Mucosa of descending colon (tissue), 3 donors: ENCODE measurements at places on chromosomes 2 and 18.

GRCh38 chr2:24509425-24509824 is 18.4 kb downstream of the NCOA1 start:
- no peak for DNase-seq

DNA sequence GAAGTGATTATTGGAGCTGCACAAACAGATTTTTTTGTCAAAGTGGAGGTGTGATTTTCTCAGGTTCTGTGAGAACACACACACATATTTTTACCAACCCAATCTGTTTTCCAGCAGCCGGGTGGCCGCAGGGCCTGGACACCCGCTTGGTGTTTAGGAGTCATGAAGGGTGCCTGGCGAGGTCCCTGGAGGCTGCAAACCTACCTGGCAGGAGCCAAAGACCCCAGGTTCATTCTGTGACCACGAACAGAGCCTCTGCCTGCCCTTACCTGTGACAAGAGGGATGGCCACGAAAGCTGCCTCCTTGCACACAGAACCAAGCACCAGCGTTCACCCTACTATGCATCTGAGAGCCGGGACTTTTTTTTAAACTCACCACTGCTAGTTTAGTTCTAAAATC is 64.3 kb upstream of the ID2 start:
- no peak for DNase-seq

GRCh38 chr2:9439536-9439935 is 16.1 kb downstream of the CPSF3 start:
- DNase-seq: no peak

DNA sequence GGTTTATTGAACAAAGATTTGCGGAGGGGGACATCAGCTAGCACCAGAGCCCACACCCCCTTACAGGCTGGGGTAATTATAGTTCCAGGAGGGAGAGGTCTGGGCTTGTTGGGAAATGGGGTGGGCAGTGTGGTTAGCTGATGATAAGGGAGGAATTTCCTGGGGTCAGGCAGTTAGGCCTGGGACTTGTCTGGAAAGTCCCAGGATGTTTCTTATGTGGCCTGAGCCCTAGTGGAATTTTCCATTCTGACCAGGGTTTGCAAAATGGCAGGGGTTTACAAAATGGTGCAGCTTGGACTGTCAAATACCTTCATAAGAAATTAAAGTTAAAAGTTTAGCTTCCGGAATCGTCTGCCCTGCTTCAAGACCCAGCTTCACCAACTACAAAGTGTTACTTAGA is 199.1 kb downstream of the FBXO15 start:
- DNase-seq: no peak

DNA sequence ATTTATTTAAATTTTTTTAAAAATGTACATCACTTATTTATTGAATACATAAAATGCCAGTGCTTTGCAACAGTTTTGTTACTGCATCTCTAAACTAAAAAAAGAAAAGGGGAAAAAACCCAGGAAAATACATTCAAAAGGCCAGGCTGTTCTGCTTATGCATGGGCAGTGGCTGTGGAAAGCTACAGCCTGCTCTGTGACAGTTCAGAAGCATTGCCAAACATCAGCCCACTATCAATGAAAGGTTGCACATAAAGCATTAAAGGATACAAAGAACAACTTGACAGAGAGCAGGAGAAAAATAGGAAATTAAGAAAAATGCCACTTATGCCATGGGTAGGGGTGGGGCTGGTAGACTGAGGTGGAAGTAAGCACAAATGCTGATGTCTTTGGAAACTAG is 128.2 kb downstream of the FIGN start:
- DNase-seq: no peak

DNA sequence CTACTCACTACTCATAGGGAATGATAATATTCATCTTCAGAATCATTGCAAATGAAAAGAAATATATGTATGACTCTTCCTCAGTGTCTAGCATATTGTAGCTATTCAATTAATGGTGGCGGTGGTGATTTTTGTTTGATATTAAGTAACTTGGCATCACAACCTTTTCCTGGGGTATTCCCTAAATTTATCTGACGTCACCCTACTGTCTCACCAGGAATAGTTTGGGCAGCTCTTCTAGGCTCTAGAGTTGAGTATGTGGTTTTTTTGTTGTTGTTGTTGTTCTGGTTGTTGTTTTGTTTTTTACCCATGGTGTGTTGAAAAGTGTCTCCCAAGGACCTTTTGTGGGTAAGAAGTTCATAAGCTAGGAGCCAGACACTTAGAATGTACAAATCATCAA is 1320.3 kb upstream of the LRRTM1 start:
- DNase-seq: no peak

DNA sequence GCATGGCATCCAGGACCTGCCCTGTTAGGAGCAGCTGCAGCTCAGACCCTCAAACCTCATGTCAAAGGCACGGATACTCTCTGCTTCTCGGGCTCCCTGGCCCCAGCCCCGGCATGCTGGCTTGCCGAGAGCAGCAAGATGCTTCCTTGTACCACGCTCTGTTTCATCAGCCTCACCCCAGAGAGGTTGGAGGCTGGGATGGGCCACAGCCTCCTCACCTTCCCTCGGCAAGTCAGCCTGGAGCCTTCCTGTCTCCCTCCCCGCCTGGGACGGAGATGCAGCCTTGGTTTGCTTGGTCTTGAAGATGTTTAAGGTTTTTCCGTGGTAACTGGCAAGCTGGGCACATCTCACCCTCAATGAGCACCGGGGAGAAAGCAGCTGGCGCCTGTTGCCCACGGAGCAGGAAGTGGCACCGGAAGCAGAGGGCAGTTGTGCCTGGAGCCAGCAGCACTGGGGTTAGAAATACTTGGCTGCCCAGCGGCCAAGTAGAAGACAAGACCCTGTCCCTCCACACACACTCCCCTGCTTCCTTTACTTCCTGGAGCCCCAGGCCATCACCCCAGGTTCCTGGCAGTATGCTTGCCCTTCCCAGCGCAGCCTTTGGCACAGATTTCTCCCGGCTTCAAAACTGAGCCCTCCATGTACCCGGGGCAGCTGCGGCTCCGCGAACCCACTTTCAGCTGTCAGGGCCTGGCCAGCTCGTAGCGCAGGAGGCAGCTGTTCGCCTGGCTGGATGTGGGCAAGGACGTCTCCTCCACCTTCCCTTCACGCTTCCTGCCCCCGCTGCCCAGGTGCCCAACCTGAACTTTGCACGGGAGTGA is 17.4 kb downstream of the FBLN7 start:
- no peak for DNase-seq

DNA sequence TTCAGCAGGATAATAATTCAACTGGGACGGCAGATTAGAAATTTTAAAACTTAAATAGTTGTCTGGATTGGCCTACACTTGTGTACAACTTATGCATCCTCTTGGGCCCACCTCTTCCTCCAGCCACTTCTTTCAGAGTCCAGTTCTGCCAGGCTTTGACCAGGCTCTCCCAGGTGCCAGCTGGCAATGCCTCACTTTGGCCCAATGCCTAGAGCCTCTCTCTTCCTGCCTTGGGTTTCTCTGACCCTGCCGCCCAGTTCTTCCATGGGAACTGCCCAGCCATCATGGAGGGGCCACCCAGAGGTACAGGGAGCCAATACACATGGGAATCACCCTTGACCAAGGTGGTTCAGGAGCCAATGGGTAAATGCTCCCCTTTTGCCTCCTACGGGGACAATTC is 135.5 kb downstream of the IRS1 start:
- DNase-seq: no peak

- DNase-seq: no peak
Measured at GRCh38 chr2:111042772-111043771, 77.6 kb upstream of the BCL2L11 start.

- no peak for DNase-seq
Measured at GRCh38 chr2:215900843-215901242, 112.5 kb downstream of the MREG start.

GRCh38 chr2:109398366-109399015 is 215.3 kb downstream of the SEPTIN10 start:
- no peak for DNase-seq

GRCh38 chr2:72080286-72081145 is 67.1 kb downstream of the CYP26B1 start:
- DNase-seq: no peak

DNA sequence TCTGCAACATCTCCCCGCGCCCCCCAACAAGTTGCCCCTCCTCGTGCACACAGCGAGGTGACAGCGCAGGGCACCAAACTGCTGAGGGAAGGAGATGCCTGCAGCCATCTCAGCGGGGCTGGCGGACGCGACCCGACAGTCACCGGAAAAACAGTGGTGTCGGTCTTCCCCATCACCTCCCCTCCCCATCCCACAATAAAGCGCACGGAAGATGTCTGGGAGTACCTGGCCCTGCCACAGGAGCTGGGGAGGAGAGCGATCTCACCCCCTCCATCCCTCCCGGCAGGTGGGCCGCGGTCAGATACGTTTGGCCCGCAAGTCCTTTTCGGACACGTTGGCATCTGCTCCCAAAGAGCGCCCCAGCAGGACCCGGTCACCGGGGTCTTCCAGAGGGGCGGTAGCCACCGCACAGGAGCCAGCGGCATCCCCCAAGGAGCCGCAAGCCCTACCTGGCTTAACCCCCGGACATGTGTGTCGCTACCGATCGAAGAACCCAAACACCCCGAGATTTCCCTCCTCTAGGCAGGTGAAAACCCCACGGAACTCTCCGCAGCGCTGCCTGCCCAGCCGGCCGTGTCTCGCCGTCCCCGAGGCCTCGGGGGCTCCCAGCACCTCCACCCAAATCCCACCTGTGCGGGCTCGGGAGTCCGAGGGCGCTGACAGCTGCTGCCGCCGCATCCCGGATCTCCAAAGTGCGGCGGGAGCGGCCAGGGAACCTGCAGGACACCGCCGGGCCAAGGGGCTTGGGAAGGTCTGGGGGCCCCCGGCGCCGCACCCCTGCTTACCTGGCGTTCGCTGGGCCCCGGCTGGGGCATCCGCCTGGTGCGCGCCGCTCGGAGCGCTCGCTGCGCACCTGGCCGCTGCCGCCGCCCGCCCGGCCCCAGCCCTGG is 657 bp downstream of the ATP8B1 start:
- no peak for DNase-seq

- DNase-seq: no peak
Measured at GRCh38 chr2:8490166-8490721, 191.6 kb upstream of the ID2 start.

DNA sequence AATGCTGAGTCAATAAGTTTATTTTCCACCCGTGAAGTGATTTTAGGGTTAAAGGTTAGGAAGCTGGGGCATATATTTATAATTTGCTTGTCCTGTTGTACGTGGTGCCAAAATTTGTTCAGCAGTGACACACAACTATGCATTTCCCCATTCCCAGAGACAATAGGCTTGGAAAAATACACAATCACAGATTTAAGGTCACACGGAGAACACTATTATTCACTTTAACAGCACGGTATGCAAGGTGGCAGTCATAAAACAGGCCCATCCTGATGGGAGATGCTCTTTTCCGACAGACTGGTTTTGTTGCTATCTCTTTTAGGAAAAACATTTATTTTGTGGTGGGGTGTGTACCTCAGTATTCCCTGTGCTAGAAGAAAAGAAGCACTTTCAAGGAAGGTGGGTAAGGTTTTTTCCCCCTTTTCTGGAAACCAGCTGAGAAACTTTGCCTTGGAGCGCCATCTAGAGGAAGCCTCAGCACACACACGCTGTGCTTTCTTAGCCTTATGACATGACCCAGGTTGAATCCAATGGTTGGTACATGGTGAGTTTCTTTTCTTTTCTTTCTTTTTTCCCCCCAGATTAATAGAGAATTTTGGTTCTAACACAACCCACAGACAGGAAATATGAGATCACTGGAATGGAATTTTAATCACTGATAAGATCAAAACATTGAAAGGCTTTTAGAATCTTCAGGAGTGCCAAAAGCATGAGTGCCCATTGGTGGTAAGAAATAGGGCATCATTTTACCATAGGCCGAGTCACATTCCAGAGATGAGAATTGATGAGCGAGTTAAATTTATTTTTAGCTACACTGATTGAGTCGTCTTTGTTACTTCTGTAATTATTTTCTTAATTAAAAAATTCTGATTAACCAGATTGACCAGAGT is 332.1 kb downstream of the AGPS start:
- peak; percentile 67 for DNase-seq

DNA sequence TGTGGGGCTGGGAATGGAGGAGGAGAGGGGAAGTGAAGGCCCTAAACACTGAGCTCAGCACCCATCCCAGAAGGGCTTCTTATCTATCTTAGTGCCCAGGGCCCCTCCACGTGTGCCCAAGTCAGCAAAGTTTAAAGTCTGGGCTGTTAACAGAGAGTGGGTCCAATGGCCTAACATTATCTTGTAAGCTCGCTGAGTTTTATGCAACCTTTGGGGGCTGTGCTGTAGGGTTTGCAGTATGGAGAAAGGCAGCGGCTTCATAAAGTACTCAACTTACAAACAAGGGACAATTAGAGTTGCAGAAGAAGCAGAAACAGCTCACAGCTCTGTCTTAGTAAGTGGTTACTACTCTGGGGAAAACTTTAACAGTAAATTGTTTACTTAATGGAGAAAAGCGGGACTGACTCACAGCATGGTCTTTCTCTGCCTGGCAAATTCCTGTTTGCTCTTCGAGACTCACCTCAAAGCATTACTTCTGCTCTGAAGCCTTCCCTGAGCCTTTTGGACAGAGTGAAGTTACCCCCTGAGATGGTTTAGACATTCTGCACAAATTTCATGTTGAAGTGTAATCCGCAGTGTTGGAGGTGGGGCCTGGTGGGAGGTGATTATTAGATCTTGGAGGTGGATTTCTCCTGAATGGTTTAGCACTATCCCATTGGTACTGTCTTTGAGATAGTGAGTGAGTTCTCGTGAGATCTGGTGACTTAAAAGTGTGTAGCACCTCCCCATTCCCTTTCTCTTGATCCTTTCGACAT is 9.0 kb downstream of the ENOSF1 start:
- DNase-seq: no peak

DNA sequence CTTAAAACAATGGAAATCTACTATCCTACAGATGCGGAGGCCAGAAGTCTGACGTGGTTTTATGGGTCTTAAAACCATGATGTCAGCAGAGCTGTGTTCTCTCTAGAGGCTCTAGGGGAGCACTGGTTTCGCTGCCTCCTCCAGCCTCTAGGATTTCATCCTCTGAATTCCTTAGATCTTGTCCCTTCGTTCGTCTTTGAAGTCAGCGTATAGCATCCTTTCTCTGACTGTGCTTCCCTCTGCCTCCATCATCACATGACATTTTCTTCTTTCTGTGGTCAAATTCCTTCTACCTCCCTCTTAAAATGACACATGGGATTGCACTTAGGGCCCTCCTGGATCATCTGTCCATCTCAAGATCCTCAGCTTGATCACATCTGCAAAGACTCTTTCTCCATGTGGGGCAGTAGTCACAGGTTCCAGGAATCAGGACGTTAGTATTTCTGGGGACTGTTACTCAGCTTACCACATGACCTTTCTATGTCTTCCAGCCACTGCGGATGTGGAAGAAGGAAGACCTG is 22.7 kb upstream of the NCK2 start:
- no peak for DNase-seq

- DNase-seq: no peak
Measured at GRCh38 chr2:160255408-160255807, 55.3 kb upstream of the ITGB6 start.

- no peak for DNase-seq
Measured at GRCh38 chr2:191739194-191739593, 61.3 kb downstream of the NABP1 start.

GRCh38 chr18:8721094-8721669 is 15.8 kb downstream of the MTCL1 start:
- DNase-seq: no peak

- DNase-seq: no peak
Measured at GRCh38 chr2:72350852-72351251, 203.2 kb upstream of the CYP26B1 start.

- DNase-seq: no peak
Measured at GRCh38 chr2:191215666-191216065, 29.5 kb upstream of the MYO1B start.
